SHP77 treated with DMSO at 0.1 percent for 48 hours (cell line): ENCODE measurements at places on chromosomes 2 and 18.

GRCh38 chr2:172736424-172737174 is 954 bp downstream of the RAPGEF4 start:
- no peak for DNase-seq

DNA sequence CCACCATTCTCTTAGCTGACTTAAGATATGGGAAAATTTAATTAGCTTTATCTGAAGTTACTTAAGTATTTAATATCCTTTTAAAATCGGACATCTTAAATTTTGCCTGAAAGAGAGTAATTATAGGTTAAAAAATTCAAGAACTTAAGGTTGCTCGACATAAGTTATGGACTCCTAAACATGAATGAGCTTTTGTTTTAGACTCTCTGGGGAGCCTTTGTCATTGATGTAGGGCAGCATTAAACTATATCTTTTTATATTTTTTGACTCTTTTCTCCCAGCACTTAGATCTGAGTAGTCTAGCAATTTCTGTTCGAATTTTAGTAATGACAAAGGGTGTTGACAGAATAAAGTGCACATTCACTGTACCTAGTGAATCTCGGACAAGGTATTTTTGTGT is 4.7 kb downstream of the PHLPP1 start:
- no peak for DNase-seq

GRCh38 chr18:26656944-26657536 is 108.7 kb upstream of the KCTD1 start:
- DNase-seq, result no peak

- DNase-seq, result no peak
Observed at GRCh38 chr2:584863-585823, 92.1 kb downstream of the TMEM18 start.

- no peak for DNase-seq
Observed at GRCh38 chr2:69801745-69802290, 27.6 kb upstream of the GMCL1 start.

DNA sequence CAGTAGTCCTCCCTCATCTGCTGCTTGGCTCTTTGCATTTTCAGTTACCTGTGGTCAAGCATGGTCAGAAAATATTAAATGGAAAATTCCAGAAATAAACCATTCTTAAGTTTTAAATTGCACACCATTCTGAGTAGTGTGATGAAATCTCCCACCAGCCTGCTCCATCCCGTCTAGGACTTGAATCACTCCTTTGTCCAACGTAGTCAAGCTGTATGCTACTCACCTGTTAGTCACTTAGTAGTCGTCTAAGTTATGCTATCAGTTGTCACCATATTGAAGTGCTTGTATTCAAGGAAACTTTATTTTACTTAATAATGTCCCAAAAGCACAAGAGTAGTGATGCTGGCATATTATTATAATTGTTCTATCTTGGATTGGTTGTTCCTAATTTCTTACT is 172.5 kb downstream of the FIGN start:
- DNase-seq, result no peak

GRCh38 chr2:234661175-234661574 is 164.3 kb upstream of the ARL4C start:
- no peak for DNase-seq

GRCh38 chr2:143482771-143483170 is 353.6 kb downstream of the ARHGAP15 start:
- no peak for DNase-seq

- no peak for DNase-seq
Observed at GRCh38 chr2:101696272-101697123, 1.0 kb upstream of the MAP4K4 start.

DNA sequence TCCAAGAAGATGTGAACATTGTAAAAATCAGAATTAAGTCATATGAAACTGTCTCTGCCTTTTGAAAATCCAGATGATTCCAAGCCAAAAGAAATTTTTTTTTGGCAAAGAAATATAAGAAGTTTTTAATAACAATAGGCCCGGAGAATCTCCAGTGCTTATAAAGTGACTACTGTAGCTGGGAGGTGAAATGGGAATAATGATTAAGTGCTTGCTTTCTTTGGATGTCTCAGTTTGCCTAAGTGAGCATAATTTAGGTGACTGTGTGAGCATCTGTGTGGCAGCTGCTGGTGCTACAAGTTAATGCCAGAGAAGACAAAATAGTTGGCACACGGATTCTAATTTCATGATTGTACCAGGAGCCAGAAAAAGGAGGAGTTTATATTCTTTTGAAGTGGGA is 185.0 kb downstream of the LTBP1 start:
- DNase-seq, result no peak

DNA sequence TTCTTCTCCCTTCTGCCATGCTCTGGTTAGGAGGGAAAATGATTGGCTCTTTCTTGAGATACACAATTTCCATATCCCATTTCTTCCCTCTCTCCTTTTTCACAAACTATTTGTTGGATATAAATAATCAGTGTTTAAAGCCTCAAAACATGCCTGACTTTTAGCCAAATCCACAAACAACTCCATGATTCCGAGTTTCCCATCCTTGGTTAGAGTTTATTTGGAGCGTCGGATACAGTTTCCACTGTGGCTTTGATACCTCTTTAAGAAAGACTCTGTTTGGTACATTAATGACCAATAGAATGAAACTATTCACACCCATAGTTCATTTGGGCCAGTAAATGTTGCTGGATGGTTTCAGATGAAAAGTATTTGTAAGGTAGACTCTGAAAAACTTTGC is 5.9 kb upstream of the FHL2 start:
- no peak for DNase-seq

DNA sequence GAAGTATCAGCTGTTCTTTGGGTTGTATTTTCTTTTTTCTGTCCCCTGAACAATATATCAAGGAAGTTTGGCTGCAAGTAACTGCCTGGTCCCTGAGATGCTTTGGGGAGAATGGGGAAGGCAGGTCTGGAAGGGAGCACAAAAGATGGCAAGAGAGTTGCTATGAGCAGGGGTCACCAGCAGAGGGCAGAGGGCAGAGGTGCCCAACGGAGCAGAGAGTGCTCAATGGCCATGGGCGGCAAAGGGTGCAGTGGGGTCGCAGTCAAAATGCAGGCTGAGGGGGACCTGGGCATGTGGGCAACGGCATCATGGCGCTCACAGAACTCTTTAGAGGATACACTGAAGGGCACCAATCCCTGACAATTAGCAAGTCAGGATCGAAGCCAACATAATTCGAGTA is 107.7 kb upstream of the ATP8B1 start:
- DNase-seq, result no peak

GRCh38 chr2:202022755-202023154 is 10.9 kb upstream of the FZD7 start:
- DNase-seq, result no peak

DNA sequence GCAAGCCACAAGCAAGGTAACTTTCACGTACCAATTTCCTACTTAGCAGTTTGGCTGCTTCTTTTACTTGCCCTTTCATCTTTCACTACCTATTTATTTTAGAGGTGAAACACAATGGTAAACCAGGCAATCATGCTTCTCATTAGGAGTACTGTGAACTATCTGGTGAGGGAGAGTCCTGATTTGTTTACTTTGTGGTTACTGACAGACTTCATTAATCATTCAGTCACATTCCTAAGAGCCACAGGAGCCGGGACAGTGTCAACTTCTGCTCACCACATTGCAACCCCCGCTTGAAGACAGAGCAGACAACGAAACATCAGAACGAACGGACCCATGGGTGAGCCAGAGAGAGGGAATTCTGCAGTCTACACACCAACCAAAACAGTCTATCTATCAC is 28.8 kb downstream of the TUBB6 start:
- no peak for DNase-seq

DNA sequence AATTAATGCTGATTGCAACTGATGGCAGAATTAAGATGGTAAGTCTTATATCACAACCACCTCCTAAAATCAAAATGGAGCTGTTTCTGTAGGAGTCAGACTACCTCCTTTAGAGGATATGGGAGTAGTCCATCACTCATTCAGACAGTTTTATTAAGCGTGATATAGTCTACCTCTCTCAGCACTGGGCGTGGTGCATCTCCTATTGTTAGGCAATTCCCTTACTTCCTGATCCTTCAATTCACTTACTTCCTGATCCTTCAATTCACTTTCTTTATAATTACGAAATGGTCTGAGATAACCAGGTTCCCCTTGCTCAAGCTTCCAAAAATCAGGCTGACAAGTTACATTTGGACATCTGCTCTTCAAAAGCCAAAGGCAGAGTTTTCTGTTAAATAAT is 31.9 kb downstream of the ATP8B1 start:
- no peak for DNase-seq

GRCh38 chr2:17911491-17912260 is 33.2 kb downstream of the KCNS3 start:
- DNase-seq, result no peak

- DNase-seq, result no peak
Observed at GRCh38 chr2:160932960-160933359, 227.3 kb upstream of the TANK start.

DNA sequence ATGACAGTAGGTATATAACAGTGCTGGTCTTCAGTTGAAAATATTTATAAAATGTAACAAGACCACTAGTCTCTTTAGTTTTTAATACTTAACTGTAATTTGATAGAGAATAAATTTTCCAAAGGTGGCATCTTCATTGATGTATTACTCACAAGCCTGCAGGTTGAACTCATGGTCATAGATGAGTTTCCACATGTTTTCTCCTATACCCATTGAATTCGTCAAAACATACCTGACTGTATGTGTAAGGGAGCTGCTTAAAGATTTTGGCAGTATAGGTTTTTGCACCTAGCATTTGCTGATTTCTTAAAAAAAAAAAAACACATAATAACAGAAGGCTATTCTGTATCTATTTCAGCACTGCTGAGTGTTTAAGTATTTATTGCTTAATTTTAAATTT is 112.9 kb downstream of the FMNL2 start:
- DNase-seq, result no peak

DNA sequence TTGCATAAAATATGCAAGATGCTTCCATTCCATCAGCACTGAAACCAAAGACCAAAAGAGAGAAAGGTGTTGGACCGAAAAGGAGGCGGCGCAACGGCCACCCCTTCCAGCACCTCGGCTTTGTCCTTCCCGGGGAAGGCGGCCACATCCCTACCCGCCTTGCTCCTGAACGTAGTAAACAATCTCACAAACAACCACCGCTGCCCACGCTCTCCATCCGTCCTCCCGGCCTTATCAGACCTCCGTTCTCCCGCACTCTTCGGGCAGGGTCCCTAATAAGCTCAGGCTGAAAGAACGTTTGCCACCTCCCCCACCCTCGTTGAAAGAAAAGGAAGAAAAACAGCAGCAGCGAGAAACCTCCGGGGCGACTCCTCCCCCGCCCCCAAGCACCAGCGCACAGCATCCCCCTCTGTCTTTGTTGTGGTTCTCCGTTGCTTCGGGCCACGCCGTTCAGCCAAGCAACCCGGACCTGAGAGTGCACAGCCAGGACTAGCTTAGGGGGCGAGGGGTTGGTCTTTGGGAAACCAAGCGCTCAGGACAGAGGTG is 4.4 kb downstream of the EVX2 start:
- DNase-seq, result no peak

GRCh38 chr18:48727681-48728080 is 188.8 kb downstream of the CTIF start:
- DNase-seq, result no peak

GRCh38 chr2:144886862-144887261 is 366.9 kb upstream of the ZEB2 start:
- no peak for DNase-seq

DNA sequence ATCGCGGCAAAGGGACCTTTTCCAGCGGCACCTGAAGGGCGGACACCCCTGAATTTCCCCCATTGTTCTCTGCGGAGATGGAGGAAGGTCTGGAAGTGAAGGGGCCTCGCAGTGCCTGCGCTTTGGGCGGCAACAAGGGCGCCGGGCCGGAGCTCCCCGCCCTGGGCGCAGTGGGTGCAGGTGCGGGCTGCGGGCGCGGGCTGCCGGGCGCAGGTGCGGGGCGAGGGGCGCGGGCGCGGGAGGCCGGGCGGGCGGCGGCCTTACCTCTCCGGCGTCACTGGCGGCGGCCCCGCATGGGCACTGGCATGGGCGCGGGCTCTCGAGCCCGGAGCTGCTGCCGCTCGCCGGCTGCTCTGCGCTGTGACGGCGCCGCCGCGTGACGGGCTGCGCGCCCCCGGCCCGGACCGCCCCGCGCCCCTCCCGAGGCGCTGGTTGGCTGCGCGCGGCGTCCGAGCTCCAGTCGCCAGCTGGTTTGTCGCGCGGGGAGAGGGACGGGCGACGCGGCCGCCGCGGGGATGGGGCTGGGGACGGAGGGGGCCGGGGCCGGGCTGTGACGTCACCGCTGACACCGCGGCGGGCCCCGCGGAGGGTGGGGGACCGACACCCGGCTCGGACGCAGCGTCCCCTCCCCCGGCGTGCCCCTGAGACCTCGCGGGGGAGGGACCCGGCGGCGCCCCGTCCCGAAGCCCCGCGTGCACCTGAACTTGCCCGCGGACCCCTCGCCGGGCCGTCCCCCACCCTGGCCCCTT is at the start of gene KIF1A:
Gene KIF1A (minus strand): TSS at position 362 of the 749 bp plus-strand sequence. CDS start 22,467 bp downstream, outside the sequence.
- peak; percentile 48 for DNase-seq

DNA sequence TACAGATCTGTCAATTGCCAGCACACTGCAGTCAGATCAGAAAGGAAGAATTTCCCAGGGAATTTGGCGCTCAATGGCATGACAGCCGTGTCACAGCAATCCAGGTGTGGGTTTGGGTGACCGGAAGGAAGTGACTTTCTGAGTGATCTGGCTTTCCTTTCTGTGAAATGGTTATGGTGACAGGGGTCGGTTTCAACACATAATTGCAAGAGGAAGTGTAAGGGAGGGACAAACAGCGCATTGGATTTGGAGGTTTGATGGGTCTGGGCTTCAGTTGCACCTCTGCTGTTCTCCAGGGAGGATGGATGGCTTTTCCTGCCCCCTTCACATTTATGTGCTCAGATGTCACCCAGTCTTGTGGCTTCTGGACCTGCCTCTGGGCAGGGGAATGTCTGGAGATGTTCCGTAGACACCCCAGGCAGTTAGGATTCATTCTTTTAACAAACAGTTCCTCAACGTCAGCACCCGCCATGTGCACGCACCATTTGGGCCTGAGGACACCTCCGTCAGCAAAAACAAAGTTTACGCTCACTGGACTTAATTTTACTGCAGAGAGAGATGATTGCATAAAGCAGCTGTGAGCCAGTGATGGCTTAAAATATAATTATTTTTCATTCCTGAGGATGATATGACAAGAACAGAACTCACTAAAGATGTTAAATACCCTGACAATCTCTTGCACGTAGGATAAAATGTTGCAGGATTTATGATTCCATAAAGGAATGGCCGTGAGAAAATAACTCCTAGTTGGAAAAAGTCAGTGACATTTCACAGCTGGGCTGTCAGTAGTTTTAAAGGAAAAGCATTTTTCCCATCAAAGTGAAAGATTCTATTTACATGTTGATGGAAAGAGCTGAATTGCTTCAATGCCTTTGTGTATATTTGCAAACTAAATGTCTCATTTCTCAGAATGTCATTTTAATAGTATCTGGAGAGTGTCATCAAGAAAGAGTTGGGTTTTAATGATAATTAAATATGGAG is 36.9 kb downstream of the MBP start:
- no peak for DNase-seq
